Stimulated activated CD4-positive, alpha-beta T cell treated with anti-CD3 and anti-CD28 coated beads, Interleukin-1b, Interleukin-23, amount 100 ng/mL, for 1 hour (primary cell): ENCODE measurements at places on chromosomes 1 and 21.

GRCh38 chr1:166884040-166884642 lies 8.1 kb upstream of the TADA1 start:
- DNase-seq = no peak

- no peak for DNase-seq
Measured at GRCh38 chr21:39220150-39220549, 36.9 kb upstream of the PSMG1 start.

DNA sequence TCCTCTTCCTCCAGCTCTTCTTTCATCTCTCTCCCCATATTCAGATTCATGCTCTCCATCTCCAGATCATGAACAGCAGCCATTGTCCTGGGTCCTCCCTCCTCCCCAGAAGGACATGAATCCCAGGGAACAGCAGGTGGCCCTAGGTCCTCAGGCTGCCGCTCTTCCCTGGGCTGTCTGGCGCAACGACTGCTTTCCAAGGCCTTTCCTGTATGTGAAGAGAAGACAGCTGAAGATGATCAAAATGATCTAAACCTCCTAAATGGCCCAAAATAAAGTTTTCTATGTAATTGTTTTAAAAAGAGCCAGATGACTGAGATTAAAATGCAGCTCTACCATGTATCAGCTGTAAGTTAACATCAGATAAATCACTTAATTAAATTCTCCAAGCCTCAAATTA lies 22.5 kb downstream of the RHBDL2 start:
- no peak for DNase-seq

DNA sequence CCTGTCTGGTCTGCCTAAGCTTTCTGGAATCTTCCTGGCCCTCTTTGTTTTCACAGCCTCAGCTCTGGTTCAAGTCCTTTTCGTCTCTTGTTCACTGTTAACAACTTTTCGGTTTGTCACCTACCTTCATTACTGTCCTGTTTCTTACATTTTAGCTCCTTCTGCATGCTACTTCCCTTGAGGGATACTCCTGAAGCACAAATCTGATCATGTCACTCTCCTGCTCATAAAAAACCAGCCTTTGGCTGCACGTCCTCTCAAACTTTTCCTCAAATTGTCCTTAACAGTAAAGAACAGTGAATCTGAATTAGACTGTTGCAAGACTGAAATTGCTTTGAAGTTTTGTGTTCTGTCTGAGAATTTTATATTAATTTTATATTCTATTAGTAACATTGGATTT lies 3.3 kb downstream of the RAVER2 start:
- no peak for DNase-seq

- DNase-seq = no peak
Measured at GRCh38 chr1:206114692-206115640, 2.2 kb downstream of the AVPR1B start.

DNA sequence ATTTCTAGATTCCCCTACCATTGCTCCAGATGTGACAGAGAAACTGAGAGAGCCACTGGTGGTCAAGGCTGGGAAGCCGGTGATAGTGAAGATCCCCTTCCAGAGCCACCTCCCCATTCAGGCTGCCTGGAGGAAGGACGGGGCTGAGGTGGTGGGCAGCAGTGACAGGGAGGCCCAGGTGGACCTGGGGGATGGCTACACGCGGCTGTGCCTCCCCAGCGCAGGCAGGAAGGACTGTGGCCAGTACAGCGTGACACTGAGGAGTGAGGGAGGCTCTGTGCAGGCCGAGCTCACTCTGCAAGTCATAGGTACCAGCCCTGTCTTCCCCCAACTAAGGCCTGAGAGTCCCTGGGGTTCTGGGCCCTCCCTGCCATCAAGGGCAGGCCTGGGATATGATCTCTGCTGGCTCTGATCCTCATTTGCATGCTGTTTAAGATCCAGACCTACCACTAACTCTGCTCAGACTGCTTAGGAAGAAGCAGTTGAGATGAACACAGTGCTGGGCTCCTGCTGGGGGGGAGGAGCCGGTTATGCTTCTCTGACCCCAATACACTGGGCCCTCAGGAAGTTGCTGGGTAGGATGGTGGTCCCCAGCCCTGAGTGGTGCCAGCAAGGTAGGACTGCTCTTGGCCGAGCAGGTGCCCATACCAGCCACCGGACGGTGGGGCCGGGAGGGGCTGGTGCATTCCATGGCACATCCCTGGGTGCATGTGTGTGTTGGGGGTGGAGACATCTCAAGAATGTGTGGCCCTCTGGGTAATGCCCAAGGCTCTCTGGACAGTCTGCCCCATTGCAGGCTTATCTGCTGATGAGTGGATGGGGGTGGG lies 25.1 kb downstream of the IGFN1 start:
- no peak for DNase-seq

- DNase-seq = no peak
Measured at GRCh38 chr1:202599669-202600431, 110.4 kb downstream of the SYT2 start.

DNA sequence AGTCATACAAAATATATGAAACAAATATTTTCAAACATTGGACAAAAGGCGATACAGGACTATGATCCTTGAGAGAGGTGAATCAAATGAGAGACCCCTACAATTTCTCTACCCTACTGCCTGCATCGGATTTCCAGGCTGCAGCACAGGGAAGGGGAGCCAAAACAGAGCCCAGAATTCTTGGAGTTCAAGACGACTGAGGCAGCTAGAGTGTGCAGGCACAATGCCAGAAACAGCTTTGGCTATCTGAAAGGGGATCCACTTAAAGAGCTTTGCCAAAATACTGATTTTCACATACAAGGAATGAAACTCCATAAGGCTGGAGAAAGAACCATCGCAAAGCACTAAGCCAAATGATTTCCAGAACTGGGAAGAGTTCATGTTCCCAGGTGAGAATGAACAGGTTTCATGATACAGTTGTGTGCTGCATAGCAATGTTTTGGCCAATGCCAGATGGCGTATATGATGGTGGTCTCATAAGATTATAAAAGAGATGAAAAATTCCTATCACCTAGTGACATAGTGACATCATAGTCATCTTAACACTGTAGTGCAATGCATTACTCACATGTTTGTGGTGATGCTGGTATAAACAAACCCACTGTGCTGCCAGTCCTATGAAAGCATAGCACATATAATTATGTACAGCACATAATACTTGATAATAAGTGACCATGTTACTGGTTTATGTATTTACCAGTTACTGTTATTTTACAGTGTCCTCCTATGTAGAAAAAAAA lies 77.5 kb downstream of the KCND3 start:
- no peak for DNase-seq

GRCh38 chr1:198499588-198499987 lies 40.9 kb downstream of the ATP6V1G3 start:
- DNase-seq = no peak

- no peak for DNase-seq
Measured at GRCh38 chr1:26978901-26979300, 14.6 kb upstream of the TRNP1 start.

GRCh38 chr1:30196457-30196856 lies 526.9 kb downstream of the MATN1 start:
- DNase-seq = no peak

GRCh38 chr1:31848381-31848897 lies 32.6 kb upstream of the SPOCD1 start:
- DNase-seq = peak; percentile 15

- no peak for DNase-seq
Measured at GRCh38 chr1:114062477-114063099, 83.3 kb downstream of the OLFML3 start.

DNA sequence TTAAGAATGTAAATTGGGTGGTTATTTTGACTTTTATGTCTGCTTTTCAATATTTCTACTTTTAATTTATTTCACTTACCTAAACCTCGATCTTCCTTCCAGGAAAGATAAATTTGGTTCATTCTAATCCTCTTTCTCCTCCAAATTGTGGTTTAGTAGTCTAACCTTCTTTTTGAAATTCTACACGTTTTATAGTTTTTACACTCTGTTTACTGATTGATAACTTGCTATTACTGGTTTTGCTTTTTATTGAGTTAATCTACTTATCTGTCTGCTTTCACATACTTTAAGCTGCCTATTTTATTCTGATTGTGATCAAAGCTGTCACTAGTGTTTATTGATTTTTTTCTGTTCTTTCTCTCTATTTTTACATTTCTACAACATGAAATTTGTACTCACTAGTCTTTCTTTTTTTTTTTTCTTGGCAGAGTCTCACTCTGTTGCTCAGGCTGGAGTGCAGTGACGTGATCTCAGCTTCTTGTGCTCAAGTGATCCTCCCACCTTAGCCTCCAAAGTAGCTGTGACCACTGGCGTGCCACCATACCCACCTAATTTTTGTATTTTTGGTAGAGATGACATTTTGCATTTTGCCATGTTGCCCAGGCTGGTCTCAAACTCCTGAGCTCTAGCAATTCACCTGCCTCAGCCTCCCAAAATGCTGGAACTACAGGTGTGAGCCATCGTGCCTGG lies 27.9 kb upstream of the ERRFI1 start:
- no peak for DNase-seq

- DNase-seq = no peak
Measured at GRCh38 chr1:185690527-185690926, 43.7 kb upstream of the HMCN1 start.

DNA sequence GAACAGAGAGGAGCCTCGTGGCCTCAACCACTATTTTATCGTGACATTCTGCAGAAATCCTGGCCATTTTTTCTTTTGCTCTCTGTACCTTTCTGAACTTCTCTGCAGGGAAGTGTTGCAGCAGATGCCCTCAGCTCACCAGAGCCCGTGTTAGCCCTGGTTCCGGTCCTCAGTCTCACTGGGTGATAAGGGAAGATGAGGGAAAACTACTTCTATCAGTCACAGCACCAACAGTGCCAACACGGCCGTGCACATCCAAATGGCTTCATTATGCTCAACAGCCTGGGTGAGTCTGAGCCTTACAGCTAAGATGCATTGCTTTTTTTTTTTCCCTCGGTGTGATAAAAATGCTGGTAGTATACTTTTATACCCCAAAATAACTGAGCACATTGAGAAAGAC lies 93.0 kb downstream of the KIF26B start:
- no peak for DNase-seq

DNA sequence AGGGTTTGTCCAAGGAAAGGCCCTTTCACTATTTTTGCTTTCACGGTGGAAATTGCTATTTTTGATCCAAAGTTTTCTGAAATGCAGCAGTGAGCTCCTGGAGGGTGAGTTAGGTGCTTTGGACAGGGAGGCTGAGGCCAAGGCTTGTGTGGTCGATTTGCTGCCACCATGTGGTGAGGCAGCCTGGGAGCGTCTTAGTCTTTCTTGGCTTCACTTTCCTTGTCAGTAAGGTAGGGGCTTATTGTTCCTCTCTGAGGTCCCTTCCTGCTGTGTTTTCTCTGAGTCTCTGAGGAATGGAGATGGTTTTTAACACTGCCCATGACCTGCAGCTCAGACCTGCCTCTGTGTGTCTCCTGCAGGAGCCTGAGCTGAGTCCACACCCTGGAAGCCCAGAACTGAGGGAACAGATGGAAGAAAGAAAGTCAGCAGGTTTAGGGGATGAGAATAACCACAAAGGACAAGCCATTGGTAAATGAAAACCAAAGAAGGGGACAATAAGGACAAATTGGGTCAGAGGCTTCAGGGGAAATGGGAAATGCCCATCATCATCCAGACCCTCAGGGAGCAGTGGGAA lies 20.1 kb upstream of the S100A10 start:
- no peak for DNase-seq

DNA sequence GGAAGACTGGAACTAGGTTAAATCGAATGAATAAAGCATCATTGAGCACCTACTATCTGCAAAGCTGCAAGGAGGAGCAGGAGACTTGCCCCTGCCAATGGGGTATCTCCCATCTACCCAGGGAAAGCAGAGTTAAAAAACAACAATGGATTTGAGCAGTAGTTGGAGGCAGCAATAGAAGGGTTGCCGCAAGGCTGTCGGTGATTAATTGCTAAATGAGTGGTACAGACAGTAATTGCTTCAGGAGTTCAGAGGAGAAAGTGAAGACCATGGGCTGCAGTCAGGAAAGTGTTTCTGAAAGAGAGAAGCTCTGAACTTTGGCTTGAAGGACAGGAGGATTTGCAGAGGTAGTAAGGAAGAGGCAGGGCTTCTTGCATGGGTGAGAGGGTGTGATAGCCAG lies 152.9 kb downstream of the ACTL8 start:
- DNase-seq = no peak

DNA sequence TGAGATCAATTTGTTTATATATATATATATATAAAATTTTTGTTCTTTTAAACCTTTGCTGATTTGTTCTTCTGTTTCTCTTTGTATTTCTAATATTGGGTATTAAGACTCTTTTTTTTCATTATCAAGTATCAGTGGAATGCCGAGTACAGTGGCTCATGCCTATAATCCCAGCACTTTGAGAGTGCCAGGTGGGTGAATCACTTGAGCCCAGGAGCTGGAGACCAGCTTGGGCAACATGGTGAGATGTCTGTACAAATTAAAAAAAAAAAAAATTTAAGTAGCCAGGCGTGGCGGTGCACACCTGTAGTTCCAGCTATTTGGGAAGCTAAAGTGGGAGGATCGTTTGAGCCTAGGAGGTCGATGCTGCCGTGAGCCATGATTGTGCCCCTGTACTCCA lies 67.1 kb downstream of the MAST2 start:
- DNase-seq = no peak

DNA sequence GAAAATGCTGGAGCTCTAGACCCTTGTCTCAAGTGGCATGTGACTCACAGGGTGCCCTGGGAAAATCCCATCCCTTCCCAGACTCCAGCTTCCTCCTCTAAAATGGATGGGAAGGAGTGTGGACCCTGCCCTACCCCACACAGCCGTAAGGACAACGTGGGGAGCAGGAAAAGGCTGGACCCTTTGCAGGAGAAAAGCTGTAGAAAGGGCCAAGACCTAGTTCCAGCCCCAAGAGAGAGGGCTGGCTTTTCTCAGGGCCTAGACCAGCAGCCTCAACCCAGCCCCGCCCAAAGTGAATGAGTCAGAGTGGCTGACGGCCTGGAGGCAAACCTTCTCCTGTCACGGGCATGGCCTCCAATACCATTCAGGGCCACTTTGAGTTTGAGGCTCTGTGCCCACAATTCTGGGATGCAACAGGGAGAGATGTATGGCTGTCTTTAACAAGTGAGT lies 1.1 kb downstream of the LAMB3 start:
- peak; percentile 7 for DNase-seq

GRCh38 chr1:186236921-186237320 lies 138.1 kb downstream of the TPR start:
- no peak for DNase-seq

DNA sequence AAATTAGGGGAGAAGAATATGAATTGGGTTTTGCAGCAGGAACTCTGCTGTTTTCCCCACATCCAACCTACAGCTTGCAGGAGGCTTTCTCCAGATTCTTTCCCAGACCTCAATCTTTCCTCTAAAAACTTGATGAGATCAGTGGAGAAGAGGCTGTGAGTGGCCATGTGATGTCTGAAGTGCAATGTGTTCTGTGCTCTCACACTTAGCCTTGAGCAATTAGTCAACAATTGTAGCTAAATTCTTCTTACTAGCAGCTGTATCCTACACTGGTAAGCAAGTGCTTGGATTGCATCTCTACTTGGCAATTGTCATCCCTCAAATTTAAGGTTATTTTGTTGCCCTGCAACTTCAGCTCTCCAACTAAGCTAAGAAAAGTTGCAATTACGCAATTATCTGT lies 807.3 kb upstream of the RGS18 start:
- no peak for DNase-seq

DNA sequence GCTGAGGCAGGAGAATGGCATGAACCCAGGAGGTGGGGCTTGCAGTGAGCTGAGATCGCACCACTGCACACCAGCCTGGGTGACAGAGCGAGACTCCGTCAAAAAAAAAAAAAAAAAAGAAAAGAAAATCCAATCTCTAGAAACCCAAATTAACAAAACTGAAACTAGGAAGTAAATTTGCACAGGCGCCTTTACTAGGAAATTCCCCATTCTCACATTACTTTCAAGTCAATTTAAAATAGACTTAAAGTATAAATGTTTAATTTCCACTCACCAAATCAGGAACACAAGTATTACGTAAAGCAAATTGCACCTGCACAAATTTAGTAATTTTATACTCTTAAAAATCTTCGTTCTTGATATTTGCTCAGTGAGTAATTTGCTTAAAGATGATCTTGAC lies 67.8 kb upstream of the BCAR3 start:
- DNase-seq = no peak
